NCI-H345 (cell line): ENCODE measurements at places on chromosomes 1 and 21.

DNA sequence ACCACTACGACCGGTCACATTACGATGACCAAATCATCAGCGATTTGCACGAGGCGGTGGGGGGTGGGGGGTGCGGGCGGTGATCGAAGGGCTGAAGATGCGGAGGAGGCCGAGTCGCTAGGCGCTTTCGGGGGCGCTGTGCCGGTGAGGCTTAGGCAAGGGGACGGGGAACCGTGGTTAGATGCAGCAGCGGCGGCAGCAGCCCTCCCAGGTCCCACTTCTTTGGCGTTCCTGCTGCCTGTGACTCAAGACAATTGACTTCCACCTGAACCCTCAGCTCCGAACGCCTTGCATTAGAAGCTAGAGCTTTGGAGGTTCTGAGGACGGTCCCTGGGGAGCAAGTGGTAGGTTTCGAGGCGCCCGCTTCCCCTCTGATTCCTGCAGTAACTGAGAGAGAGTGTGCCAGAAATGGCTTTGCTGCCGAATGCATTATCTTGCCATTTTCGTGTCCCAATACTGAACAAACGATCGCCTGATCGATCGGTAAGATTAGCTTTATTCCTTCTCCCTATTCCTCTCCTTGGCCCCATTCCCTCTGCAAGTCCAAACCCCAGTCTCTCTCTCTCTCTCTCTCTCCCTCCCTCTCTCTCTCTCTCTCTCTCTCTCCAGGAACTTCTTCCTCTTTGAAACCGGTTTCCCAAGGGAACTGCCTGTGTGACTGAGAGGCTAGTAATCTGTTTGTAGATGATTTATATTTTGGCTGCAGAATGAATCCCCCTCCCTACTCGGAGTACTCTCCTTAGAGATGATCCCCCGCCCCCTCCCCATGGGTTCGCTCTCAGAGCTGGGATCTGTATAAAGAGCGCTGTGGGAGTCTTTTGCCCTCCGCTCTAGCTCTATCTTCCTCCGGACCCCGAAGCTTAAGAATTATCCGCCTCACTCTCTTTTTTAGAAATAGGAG lies 735 bp upstream of the BRINP3 start:
- DNase-seq: peak; percentile 74

DNA sequence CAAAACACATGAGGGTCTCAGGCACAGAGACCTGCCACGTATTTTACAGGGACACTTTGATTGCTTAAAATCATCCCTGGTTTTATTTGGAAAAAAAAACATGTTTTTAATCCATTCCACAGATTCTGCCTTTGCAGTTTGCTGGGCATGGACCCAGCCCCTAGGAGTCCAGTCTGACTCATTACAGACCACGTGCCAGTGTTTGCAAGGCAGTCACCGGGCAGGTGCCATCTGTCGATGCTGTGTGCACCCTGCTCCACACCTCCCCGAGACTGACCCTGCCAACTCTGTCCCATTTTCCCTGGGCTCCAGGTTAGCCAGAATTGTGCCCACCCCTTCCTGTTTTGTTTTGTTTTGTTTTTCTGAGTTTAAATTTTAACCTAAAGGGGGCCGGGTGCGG lies 148.4 kb upstream of the TMEM51 start:
- DNase-seq: no peak

DNA sequence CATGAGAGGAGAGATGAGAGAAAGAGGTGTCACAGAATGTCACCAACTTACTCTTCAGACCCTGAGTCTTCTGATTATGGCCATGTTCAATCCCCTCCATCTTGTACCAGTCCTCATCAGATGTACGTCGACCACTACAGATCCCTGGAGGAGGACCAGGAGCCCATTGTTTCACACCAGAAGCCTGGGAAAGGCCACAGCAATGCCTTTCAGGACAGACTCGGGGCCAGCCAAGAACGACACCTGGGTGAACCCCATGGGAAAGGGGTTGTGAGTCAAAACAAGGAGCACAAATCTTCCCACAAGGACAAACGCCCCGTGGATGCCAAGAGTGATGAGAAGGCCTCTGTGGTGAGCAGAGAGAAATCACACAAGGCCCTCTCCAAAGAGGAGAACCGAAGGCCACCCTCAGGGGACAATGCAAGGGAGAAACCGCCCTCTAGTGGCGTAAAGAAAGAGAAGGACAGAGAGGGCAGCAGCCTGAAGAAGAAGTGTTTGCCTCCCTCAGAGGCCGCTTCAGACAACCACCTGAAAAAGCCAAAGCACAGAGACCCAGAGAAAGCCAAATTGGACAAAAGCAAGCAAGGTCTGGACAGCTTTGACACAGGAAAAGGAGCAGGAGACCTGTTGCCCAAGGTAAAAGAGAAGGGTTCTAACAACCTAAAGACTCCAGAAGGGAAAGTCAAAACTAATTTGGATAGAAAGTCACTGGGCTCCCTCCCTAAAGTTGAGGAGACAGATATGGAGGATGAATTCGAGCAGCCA lies 8.0 kb downstream of the ELOA start:
- peak; percentile 20 for DNase-seq

DNA sequence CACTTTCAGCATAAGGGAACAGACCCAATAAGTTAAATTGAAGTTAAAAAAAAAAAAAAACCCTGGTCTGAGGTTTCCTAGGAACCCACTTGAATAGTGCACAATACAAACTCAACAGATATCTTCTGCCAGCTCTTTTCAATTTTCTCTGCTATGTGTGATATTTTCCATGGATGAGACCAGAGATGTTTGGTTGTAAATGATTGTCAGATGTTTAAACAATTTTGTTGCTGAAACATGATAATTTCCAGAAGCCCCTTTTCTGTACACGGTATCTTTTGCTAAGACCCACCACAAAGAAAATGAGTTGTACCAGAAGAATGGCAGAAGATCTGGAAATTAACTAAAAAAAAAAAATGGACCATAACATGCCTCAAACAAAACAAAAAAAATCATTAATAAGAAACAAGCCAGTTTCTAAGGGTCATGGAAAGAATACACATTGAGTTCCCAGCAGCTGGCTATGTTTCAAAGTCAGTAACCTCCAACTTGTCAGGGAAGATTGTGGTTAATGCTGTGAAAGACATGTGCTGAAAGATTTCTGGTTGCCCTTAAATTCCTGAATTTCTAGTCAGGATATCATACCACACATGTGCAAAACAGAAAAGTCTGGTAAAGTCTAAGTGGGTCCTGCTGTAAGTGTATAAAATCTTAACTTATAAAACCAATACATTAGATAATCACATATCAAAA lies 35.6 kb upstream of the MGST3 start:
- no peak for DNase-seq

- peak; percentile 97 for DNase-seq
Measured at GRCh38 chr1:220089650-220090556, at the start of gene BPNT1. TSS of gene BPNT1 (minus strand) at chr1:220089788. CDS start at chr1:220079846, 9,942 bp downstream.

DNA sequence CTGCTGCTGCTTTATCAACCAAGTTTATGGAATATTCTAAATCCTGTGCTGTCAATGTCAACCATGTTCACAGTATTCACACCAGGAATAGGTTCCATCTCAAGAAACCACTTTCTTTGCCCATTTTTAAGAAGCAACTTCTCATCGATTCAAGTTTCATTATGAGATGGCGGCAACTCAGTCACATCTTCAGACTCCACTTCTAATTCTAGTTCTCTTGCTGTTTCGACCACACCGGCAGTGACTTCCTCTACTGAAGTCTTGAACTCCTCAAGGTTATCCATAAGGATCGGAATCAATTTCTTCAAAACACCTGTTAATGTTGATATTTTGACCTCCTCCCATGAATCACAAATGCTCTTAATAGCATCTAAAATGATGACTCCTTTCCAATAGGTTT lies 39.7 kb upstream of the IFNLR1 start:
- DNase-seq: no peak

GRCh38 chr1:54300401-54300800 lies 100.4 kb downstream of the MRPL37 start:
- DNase-seq: no peak

GRCh38 chr1:238628110-238628509 lies 737.4 kb upstream of the ZP4 start:
- no peak for DNase-seq

DNA sequence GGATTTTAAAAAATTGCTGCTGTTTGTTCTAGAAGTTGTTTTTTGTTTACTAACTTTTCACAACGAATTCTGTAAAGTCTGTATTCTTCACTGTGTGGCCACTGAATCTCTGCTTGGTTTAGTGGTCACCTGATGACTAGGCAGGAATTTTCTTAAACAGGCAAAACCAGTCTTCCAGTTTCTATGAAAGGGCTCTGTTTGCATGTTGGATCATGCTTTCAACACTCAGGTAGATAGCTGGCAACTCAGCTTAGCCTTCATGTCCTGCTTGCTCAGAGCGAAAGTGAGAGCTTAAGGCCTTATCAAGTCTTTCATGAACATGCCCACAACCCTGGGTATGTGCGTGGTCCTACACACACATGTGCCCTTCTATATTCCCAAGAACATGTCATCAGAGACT lies 52.4 kb upstream of the CCDC190 start:
- no peak for DNase-seq

DNA sequence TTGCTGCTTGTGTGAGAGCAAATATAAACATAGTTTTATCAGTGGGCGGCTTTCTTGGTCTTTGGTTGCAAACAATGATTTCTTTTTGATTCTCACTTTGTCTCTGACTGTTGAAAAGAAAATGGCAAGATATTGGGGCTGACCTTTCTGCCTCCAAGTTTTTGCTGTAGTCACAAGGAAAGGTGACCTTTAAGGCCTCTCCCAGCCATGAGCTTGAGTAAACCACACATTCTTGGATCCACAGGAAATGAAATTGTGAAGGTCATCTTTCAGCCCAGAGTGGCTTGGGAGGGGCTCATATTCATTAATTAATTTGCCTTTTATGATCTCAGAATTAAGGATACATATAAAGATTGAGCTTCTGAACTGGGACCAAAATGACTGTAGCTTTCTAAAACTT lies 241.6 kb downstream of the BACH1 start:
- DNase-seq: no peak

DNA sequence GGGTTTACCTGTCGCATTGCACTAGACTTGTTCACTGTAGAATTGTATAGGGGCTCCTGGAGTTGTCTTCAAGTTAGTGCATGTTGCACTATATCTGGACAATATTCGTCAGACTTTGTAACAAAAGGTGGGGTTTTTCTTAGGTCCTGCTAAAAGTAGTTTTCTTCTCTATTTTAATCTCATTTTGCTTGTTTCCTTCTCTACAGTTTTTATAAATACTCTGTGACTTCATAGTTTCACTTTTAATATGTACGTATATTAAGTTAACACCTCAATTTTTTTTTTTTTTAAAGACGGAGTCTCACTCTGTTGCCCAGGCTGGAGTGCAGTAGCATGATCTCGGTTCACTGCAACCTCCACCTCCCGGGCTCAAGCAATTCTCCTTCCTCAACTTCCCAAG lies 26.5 kb upstream of the MRPS6 start:
- no peak for DNase-seq

DNA sequence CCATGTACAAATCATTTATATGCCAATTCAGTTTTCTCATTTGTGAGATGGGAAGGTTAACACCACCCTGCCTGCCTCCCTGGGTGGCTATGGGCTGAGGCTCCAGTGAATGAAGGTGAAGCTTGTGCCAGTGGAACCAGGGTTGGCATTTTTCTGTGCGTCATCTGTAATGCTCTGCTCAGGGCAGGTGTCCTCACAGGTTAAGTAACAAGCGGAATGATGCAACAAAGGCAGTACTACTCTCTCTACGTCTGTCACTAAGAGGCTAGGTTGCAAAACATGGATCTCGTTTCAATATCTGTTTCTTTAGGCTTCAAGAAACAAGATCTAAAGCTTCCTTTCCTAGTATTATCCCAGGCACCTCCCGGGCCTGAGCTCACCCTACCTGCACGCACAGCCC lies 67.0 kb upstream of the ZNF648 start:
- no peak for DNase-seq

DNA sequence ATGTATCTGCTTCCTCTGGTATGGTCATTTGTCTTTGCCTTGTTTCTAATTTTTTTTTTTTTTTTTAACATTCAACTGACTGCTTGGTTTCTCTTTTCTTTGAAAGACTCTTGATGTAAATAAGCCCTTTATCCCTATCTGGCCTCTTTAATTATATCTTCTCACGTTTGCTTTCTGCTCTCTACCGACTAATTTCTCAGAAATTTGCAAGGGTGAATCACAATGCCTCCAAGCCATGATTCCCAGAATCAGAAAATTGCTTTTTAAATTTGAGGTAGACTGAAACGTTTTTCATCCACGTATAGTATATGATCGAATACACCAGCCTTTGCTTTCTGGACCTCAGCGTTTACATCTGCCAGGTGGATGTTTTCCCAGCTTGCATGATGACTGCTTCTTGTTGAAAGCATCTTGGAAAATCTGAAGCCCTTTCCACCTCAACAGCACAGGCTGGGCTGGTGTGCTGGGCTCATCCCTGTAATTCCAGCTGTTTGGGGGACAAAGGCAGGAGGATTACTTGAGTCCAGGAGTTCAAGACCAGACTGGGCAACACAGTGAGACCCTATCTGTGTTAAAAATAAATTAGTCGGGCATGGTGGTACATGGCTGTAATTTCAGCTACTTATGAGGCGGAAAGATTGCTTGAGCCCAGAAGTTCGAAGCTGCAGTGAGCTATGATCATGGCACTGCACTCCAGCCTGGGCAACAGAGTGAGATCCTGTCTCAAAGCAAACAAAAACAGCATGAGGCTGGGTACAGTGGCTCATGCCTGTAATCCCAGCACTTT lies 35.0 kb upstream of the GPR137B start:
- DNase-seq: no peak

DNA sequence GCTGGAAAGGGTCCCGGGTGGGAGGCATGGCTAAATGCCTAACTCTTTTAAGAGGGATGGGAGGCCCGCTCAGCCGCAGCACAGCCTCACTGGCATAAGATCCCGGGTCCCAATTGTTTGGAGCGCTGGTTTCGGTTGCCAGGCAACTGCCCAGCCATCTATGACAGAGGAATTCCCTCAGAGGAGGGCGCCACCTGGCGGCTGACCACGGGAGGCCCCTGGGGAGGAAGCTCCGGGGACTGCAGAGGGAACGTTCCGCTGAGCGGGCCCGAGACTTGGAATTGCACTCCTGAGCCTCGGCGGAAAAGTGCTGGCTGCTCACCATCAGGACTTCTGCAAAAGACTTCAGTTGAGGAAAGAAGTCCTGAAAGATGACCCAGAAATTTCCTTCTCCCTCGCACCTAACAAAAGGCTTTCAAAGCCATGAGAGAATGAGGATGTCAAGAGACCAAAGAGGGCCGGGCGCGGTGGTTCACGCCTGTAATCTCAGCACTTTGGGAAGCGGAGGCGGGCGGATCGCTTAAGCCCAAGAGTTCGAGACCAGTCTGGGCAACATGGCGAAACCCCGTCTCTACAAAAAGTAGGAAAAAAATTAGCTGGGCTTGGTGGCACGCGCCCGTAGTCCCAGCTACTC lies 1.1 kb upstream of the ELAPOR1 start:
- DNase-seq: peak; percentile 97

GRCh38 chr1:150273311-150273710 lies 721 bp downstream of the C1orf54 start:
- DNase-seq: no peak

DNA sequence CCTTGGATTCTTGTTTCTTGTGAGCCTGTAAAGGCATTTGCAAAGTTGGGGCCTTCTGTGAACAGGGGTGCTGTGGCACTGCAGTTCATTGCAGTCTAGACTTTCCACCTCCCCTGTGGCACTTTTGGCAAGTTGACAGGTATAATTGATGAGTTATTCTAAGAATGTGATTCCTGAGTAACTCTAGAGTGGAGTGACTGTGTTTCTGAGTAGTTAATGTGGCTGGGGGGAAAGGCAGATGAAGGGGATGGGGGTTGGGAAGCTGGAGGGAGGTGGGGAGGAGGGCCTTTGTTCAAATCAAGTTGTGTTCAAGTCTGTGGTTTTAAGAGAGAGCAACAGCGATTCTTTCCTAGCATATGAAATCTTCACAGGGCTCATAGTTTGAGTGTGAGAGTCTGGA lies 32.9 kb downstream of the PBX1 start:
- no peak for DNase-seq

GRCh38 chr1:182003025-182003725 lies 58.3 kb downstream of the ZNF648 start:
- DNase-seq: no peak

- DNase-seq: peak; percentile 51
Measured at GRCh38 chr1:202192770-202193613, 607 bp upstream of the LGR6 start.
